Activated B cell treated with CpG ODN at 0.5 μM for 24 hours (primary cell): ENCODE measurements at places on chromosomes 1 and 21.

DNA sequence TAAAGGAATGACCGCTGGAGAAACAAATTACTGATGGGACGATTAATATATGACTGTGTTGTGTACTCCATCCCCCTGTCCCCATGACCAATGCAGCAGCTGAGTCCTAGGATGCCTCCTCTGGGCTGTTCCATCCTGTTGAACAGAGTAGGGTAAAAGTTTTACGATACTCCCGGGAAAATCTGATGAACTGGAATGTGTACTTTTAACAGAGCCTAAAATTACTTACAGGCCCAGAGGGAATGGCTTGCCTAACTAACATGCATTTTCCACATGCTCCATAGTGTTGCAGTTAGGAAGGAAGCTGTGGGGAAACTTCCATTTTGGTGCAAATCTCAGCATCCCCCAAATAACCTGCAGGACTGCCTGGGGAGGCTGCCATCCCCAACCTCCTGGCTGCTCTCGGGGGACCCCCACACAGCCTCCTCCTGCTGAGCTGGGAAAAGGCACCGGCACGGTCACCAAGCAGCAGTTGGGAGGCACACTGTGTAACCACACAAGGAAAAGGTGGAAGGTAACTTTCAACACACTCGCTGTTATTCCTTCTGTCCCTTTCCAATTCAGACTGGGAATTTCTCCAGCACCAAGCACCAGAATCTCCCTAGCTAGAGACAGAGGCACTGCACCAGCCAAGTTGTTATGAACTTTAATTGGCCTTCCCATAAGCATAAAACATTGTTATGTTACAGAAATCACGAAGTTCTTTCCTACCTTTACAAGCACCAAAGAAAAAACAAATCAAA, 97.2 kb downstream of the BCAR3 start:
- no peak for DNase-seq
- no peaks in the 10 kb centered on the region for H3K4me1 ChIP-seq
- H3K4me3 ChIP-seq, result no peak overlapping the region
- peaks cover 86% of the 10 kb centered on the region for H3K36me3 ChIP-seq

DNA sequence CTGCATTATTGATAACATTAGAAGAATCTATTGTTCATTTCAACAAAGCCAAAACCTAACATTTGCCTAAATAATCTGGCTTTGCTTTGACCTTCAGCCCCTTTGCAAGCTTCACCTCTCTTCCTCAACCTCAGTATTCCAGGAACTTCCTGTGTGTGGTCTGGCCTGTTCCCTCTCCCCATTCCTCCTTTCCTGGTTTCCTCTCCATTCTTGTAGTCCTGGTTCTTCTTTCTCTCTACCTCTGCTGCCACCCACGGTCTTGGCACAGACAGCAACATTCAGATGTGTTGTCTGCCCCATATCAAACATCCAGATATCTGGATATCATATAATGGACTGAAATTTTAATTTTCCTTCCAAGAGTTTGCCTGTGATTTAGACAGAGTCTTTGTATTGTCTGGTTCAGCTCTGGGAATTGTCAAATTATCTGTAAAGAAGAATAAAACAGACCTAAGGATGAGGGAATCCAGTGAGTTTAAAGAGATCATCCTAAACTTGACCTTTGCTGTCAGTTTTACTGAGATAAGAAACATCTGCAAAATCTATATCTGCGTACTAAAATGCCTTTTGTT, 148.1 kb upstream of the KCTD3 start:
- H3K36me3 ChIP-seq, result no peaks in the 10 kb centered on the region
- no peaks in the 10 kb centered on the region for H3K4me1 ChIP-seq
- no peaks in the 10 kb centered on the region for H3K27me3 ChIP-seq
- H3K27ac ChIP-seq, result no peak overlapping the region
- DNase-seq, result no peak
- H3K4me3 ChIP-seq, result no peak overlapping the region

- DNase-seq, result no peak
- peaks cover 23% of the 10 kb centered on the region for H3K4me1 ChIP-seq
- H3K36me3 ChIP-seq, result no peaks in the 10 kb centered on the region
- H3K4me3 ChIP-seq, result no peak overlapping the region
Observed at GRCh38 chr1:235960809-235961208, 94.1 kb upstream of the LYST start.

GRCh38 chr1:212678456-212679410, 20.9 kb downstream of the BATF3 start:
- peaks cover 47% of the 10 kb centered on the region for H3K4me1 ChIP-seq
- peak overlapping the region; percentile 9 for H3K4me3 ChIP-seq
- no peaks in the 10 kb centered on the region for H3K36me3 ChIP-seq
- peak overlapping the region; percentile 84 for H3K27ac ChIP-seq

DNA sequence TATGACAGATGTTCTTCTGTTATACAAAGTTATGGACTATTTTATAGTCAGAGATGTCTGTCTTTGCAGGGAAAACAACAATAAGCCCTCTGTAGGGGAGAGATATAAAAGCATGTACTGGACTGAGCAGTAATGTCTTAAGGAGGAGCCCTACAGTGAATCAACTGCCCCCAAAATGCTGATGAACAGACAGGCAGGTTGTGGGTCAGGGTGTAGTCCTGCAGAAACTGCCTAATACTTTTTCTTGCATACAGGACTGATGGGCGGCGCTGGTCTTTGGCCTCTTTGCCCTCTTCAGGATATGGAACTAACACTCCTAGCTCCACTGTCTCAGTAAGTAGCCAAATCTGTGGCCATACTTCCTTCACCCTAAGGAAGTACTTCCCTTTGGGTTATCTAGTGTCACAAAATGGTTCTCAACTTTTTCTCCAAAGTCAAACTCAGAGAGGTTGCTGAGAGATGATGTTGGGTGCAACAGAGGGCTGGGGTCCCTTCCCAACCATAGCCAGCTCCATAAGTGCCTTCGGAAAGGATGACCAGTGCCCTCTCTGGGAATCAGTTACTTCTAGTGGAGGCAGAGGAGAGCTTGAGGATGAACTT, 129.8 kb downstream of the PIK3R3 start:
- H3K4me3 ChIP-seq, result no peak overlapping the region
- H3K27me3 ChIP-seq, result no peaks in the 10 kb centered on the region
- H3K4me1 ChIP-seq, result no peaks in the 10 kb centered on the region

GRCh38 chr1:153881751-153882150, 41.0 kb downstream of the GATAD2B start:
- peaks cover 25% of the 10 kb centered on the region for H3K4me1 ChIP-seq
- no peaks in the 10 kb centered on the region for H3K27me3 ChIP-seq
- peaks cover 14% of the 10 kb centered on the region for H3K36me3 ChIP-seq
- H3K4me3 ChIP-seq, result no peak overlapping the region

- H3K4me3 ChIP-seq, result peak within 1 kb of the TSS; percentile 98
- H3K4me1 ChIP-seq, result peaks cover 47% of the 10 kb centered on the region
- DNase-seq, result peak; percentile 77
Observed at GRCh38 chr1:24413350-24414163, at the start of gene STPG1. TSS of gene STPG1 (minus strand) at chr1:24413782. CDS start at chr1:24401388, 12,394 bp downstream.

GRCh38 chr1:246579818-246580217, 13.6 kb downstream of the CNST start:
- H3K4me1 ChIP-seq, result peaks cover 60% of the 10 kb centered on the region
- H3K36me3 ChIP-seq, result peaks cover 44% of the 10 kb centered on the region
- peak overlapping the region; percentile 66 for H3K27ac ChIP-seq
- H3K4me3 ChIP-seq, result peak overlapping the region; percentile 55
- no peaks in the 10 kb centered on the region for H3K27me3 ChIP-seq
- DNase-seq, result no peak

GRCh38 chr21:35273333-35273732, 224.2 kb upstream of the RUNX1 start:
- no peaks in the 10 kb centered on the region for H3K27me3 ChIP-seq
- H3K36me3 ChIP-seq, result no peaks in the 10 kb centered on the region
- H3K27ac ChIP-seq, result no peak overlapping the region
- H3K4me3 ChIP-seq, result no peak overlapping the region

DNA sequence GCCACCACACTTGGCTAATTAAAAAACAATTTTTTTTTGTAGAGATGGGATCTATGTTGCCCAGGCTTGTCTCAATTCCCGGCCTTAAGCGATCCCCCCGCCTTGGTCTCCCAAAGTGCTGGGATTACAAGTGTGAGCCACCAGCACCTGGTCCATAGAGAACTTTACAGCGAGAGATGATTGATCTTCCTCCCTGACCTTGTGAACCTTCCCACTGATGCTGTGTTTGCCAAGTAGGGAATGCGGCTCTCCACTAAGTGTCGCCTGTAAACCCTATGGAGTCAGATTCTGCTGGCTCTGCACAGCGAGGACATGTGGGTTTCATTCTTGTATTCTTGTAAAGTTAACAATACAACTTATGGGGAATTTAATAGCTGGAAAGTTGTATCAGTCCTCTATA, 81.3 kb upstream of the LYST start:
- H3K4me3 ChIP-seq, result no peak overlapping the region
- peaks cover 90% of the 10 kb centered on the region for H3K4me1 ChIP-seq
- H3K36me3 ChIP-seq, result no peaks in the 10 kb centered on the region
- peak overlapping the region; percentile 35 for H3K27ac ChIP-seq

- H3K27ac ChIP-seq, result no peak overlapping the region
- H3K36me3 ChIP-seq, result no peaks in the 10 kb centered on the region
- H3K4me1 ChIP-seq, result no peaks in the 10 kb centered on the region
- no peak overlapping the region for H3K4me3 ChIP-seq
Observed at GRCh38 chr1:247338723-247339275, 7.1 kb upstream of the ZNF496 start.

DNA sequence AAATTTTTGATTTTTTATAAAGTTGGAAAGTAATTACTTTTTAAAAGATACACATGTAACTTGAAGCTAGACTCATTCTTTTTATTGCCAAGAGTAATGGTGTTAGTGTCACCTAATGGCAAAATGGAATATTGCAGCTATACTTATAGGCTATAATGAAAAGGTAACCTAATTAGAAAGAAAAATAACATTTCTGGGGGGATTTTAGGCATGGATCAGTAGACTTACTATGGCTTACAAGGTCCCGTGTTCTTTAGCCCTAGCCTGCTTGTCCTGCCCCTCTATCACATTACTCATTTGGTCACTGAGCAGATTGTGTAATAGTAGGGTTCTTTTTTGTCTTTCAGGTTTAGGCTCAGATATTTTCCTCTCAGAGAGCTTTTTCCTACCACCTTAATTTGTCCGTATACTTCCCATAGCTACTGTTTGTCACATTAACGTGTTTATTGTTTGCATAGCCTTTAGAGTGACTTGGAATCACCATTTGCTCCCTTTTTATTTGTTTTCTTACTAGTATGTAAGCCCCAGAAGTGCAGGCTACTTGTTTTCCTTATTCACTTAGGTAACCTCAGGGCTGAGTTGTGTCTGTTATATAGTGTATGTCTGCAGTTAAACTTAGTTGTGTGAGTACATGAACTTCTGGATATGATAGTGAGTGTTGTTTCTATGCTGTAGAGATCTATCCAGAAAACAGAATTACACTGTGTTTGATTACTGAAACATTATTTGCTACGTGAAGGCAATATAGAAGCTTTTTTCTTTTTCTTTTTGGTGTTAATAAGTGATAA, 58.7 kb downstream of the RABGAP1L start:
- H3K4me1 ChIP-seq, result peaks cover 28% of the 10 kb centered on the region
- H3K27ac ChIP-seq, result no peak overlapping the region
- H3K27me3 ChIP-seq, result no peaks in the 10 kb centered on the region
- peaks cover 20% of the 10 kb centered on the region for H3K36me3 ChIP-seq
- no peak overlapping the region for H3K4me3 ChIP-seq
- DNase-seq, result no peak

DNA sequence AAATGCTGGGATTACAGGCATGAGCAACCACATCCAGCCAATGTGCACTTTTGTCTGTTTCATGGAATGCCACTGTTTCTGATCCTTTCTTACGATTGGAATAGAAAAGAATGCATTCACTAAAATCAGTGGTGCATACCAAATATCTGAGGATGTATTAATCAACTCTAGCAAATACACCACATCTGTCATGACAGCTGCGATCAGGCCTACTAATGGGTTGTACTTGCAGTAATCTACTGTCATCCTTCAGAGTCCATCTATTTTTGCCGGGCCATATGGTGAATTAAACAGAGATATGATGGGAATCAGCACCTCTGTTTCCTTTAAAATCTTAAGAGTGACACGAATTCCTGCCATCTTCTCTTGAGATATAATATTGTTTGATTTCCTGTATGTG, 8.5 kb upstream of the USP1 start:
- no peak overlapping the region for H3K4me3 ChIP-seq
- H3K4me1 ChIP-seq, result no peaks in the 10 kb centered on the region
- no peak for DNase-seq
- no peaks in the 10 kb centered on the region for H3K27me3 ChIP-seq

DNA sequence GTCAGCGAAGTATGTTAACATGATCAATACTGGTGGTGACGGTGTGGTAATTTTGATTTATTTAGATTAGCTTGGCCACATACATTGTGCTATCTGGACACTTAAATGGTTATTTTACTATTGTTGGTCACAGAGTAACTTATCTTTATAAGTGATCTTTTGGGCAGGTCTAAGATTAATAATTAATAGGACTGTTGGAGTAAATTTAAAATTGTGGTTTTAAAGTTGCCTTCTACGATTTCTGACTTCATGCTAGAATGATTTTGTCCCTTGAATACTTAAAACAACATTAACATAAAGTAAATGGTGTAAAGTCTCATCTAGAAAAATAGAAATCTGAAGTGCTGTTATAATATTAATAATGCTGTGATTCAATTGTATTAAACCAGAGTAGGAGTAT, 14.7 kb downstream of the SRRM1 start:
- peaks cover 91% of the 10 kb centered on the region for H3K36me3 ChIP-seq
- H3K4me3 ChIP-seq, result no peak overlapping the region
- DNase-seq, result no peak
- no peak overlapping the region for H3K27ac ChIP-seq
- peaks cover 12% of the 10 kb centered on the region for H3K4me1 ChIP-seq
- H3K27me3 ChIP-seq, result no peaks in the 10 kb centered on the region

DNA sequence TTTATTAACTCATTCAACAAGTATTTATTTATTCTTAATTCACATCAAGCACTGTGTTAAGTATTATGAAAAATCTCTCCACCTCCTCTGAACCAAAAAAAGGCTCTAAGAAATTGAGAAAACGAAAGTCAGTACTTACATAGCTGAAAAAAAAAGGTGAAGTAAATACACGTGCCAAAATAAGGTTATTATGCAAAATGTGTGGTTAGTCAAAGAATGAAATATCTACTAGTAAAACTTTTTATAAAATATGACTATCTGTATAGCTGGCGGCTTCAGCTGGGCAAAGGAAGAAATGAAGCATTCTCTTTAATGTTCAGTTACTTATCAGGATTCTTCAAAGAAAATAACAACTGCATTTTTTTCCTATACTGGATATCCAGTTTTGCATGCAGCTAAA, 35.5 kb upstream of the ASPM start:
- H3K4me3 ChIP-seq, result peak overlapping the region; percentile 24
- peaks cover 21% of the 10 kb centered on the region for H3K4me1 ChIP-seq
- no peaks in the 10 kb centered on the region for H3K27me3 ChIP-seq
- H3K27ac ChIP-seq, result no peak overlapping the region
- DNase-seq, result no peak

GRCh38 chr1:39620659-39621165, 18.7 kb downstream of the HEYL start:
- H3K4me3 ChIP-seq, result no peak overlapping the region
- peaks cover 25% of the 10 kb centered on the region for H3K27me3 ChIP-seq
- H3K4me1 ChIP-seq, result no peaks in the 10 kb centered on the region
- no peaks in the 10 kb centered on the region for H3K36me3 ChIP-seq

DNA sequence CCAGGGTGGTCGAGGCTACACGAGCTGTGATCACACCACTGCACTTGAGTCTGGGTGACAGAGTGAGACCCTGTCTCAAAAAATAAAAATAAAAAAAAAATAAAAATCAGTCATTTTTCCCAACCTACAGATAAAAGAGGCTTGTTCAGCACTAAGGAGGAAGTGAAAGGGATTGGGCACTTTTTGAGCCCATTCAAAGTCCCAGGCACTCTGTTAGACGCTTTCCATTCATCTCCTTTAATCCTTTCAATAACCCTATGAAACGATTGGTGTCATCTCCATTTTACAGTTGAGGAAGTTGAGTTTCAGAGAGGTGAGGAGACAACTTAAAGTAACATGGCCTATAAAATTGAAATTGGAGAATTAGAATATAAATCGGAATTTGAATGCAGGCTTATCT, 10.4 kb upstream of the AGO4 start:
- H3K4me3 ChIP-seq, result peak overlapping the region; percentile 60
- peaks cover 26% of the 10 kb centered on the region for H3K4me1 ChIP-seq
- no peaks in the 10 kb centered on the region for H3K36me3 ChIP-seq
- no peak for DNase-seq
